ENCODE measurements at places on chromosomes 5 and 9. TPM values are rescaled to one million over a fixed set of nuclear protein-coding genes. Genes with fewer than 3 reads are reported as not detected.

- no peak for DNase-seq
These were observed 29.6 kb downstream of the SAR1B start for GRCh38 chr5:134603059-134603458.

DNA sequence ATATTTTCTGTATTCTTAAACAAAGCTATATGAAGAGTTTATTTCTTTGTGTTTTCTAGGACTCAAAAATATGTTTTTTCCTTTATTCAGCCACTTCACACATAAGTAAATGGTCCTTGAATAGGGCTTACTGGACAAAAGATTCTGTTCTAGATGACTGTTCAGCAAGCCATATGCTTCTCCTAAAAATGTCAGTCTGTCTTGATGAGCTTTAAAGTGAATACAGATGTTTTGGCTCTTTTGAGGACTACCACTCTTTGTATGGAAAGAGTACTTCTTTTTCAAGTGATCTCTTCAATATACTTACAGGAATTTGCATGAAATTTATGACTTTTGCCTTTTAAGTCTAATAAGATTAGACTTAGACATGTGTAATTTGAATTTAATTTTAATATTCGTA, 8.4 kb downstream of the NDUFS4 start:
- DNase-seq: no peak

GRCh38 chr5:142878638-142879037, 108.5 kb downstream of the ARHGAP26 start:
- DNase-seq: no peak

GRCh38 chr9:112200711-112201110, 25.6 kb upstream of the SUSD1 start:
- DNase-seq: no peak

GRCh38 chr9:89637787-89638186, 33.0 kb downstream of the GADD45G start:
- no peak for DNase-seq

DNA sequence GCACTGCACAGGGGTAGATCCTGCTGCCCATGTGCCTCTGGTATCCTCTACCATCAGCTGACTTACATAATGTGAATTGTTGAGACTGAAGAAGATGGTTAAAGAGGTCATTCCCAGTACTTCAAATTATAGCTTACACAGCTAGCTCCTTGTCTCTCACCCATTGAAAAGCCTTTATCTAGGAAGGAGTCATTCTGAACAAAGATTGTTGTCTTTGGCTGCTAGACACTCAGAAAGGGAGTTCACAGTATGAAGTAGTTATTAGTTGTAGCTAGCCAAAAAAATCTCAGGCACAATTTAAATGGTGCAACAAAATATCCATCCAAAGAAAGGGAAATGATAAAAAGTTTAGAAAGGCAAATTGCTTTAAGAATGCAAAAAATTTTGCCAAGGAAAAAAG, 102.0 kb upstream of the NREP start:
- DNase-seq: no peak

- DNase-seq: no peak
These were observed 55.3 kb downstream of the HMCN2 start for GRCh38 chr9:130320723-130321481.

- DNase-seq: no peak
These were observed 133.5 kb downstream of the SGCD start for GRCh38 chr5:156460471-156460870.

DNA sequence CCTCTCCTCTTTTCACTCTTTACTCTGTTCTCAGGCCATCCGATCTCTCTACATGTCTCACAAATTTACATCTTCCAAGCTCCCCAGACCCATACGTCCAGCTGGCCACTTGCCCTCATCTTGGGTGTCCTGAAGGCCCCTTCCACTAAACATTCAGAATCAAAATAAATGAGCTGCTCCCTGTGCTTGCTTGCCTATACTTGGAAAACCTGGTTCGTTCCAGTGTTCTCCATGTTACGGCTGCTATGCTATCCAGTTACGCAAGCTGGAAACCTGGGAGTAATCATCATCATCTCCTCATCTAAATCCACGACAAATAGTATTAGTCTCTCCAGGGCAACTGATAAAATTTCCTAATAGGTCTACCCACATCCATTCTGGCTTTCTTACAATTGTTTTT, 165.0 kb upstream of the FBXL17 start:
- no peak for DNase-seq

DNA sequence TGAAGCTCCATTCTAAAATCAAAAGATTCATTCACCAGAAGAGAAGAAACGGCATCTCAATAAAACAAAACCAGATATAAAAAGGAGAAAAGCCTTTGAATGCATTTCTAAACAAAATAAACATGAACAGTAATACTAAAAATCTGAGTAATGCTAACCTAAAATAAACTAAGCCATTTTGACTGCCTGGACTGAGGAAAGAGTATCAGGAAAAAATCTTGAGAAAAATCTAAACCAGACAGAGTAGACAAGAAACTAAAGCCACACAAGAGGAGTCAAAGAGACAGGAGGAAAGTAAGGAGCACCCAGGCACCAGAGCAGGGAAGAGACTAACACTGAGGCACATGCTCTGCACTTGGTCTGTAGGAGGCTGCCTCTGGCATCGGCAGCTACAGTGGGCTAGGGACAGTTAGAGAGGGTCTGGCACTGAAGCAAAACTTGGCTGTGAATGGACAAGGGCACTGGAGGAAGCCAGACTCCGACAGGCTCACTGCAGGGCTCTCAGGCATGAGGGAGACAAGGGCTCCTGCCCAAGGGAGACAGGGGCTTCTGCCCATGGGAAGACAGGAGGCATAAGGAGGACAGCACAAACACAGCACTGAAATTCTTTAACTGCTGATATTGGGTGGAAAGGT, 50.2 kb downstream of the DROSHA start:
- no peak for DNase-seq

DNA sequence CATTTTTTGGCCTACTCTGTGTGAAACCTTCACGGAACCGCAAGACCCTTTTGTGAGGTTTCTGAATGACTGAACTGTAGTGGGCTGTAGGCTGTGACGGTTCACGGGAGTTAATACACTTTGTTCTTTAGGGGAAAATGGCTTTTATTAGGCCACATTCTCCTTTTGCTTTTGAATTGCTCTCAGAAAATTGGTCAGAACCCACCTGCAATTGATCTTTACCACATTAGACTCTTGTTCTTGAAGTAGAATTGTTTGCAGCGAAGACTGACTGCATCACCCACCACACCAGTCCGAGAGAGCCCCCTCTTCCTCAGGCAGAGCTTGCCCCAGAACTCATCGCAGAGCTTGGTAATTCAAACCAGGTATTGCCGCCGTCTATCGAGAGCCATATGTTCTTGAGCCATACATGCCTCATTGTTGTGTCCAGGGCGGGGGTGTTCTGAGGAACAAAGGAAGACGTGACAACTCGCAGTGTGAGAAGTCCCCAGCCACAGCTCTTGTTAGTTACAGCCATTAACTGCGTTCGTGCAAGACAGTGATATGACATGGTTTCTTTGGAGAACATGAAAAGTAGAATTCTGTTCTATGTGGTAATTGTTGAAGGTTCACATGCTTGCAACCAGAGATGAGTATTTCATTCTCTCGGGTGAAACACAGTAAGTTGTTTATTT, 166.4 kb upstream of the OTULINL start:
- DNase-seq: no peak

- DNase-seq: no peak
These were observed 760 bp downstream of the ALDH1B1 start for GRCh38 chr9:38393128-38393796.

GRCh38 chr9:91844190-91844589, 105.8 kb downstream of the ROR2 start:
- DNase-seq: no peak

GRCh38 chr5:57857696-57858095, 375.1 kb upstream of the ACTBL2 start:
- no peak for DNase-seq

- no peak for DNase-seq
These were observed 297.4 kb upstream of the ZNF608 start for GRCh38 chr5:125043781-125044391.

- DNase-seq: no peak
These were observed 3.3 kb upstream of the GDA start for GRCh38 chr9:72145733-72146505.

- no peak for DNase-seq
These were observed 76.6 kb downstream of the PAPPA start for GRCh38 chr9:116230051-116230632.

GRCh38 chr5:159274676-159275075, 11.6 kb downstream of the UBLCP1 start:
- DNase-seq: no peak

DNA sequence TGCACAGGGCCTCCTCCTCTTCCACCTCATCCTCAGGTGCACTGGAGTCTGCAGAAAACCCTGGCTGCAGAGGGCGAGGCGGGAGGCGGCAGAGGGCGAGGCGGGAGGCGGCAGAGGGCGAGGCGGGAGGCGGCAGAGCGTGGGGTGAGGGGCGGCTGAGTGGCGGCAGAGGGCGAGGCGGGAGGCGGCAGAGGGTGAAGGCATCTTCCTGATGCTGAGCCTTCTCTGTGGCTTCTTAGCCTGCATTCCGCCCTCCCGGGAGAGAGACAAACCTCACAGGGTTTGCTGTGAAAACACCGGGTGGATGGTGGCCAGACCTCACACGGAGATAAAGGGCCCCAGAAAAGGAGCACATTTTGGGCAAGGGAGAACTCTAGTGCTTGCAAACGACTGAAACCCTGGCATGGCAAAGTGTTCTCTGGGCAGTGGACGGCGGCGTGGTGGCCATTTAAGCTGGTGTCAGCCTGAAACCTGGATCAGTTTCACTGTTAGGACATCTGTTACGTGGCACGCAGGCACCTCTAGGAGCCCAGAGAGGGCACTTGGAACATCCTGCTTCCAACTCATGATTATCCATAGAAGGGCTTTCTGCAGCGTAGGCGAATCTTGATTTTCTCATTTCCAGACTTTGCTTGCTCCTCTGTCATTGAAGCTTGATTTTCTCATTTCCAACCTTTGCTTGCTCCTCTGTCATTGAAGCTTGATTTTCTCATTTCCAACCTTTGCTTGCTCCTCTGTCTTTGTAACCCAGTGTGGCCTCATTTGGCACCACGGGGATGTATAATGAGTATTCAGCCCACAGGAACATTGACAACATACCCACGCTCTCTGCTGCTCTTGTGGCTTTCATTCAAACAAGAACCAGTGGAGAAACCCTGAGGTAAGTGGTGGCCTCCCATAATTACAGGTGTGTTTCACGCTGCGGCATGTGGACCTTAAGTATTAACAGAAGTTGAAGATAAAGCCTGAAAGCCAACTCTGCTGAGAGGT, 16.3 kb upstream of the PLEKHG4B start:
- DNase-seq: no peak

DNA sequence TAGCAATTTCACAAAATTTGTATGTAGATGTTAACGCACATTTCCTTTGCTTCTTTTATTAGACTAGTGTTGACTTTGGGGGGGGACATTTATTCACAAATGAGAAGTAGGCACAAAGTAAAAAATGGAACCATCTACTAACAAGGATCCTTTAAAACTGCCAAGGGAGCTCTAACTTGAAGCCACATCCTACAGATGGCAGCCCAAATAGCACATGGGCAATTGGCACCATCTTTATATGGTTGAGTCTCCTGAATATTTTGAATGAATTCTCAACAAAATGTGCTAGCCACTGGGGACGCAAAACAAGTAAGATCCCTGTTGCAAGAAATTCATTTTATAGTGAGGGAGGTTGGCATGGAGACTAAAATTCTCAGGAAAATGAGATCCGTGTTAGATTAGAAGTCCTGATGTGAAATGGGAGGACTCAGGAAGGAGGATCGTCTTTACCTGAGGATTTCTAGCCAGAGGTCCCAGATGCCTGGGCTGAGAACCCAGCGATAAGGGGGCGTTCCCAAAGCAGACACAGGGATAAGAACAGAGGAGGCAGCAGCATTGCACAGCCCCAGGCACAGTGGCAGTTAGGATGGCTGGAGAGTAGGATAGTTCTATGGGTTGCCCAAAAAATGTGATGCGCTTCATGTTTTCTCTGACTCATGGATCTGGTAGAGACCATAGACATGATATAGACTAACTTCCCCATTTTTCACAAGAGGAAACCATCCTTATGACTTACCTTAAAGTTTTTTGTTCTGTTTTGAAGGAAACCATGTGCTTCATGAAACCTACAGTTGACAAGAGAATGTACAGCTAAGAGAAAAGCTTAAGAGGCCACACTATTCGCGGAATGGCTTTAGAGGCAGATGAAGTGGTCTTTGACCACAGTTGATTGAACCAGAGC, 37.4 kb downstream of the C9orf152 start:
- no peak for DNase-seq

- no peak for DNase-seq
These were observed 65.8 kb downstream of the SEMA6A start for GRCh38 chr5:116508835-116509234.

GRCh38 chr5:122805481-122805880, 30.6 kb downstream of the SNX2 start:
- no peak for DNase-seq

GRCh38 chr9:117412006-117412715, 2.7 kb downstream of the ASTN2 start:
- no peak for DNase-seq

DNA sequence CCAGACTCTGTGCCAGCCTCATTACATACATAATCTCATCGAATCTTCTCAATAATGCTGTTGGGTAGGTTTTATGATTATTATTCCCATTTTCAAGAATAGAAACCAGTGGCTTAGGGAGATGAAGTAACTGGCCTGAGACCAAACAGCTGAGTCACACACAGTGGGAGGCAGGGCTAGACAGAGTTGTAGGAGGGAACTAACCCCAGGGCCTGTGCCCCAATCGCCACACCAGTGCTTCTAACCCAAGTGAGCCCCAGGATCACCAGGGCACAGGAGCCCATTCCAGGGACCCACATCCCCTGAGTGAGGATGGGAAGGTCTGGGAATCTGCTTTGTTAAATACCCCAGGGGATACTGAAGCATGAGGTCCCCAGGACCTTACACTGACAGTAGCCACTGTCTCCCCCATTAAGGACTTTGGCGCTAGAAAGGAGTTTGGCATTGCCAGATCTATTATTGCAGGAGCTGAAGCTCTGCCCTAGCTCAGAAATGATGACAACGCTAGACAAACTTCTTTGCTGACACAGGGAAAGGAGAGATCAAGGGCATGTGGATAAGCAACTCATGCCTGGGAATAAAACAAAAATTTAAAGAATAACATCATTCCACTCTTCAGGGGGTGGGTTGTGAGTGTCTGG, 63.8 kb upstream of the PPARGC1B start:
- DNase-seq: no peak

GRCh38 chr5:154514331-154514730, 36.3 kb upstream of the HAND1 start:
- DNase-seq: no peak

SH3RF2 gene
- polyA plus RNA-seq: 1.0 TPM

MEIKIN gene
- polyA plus RNA-seq: not detected

C9orf50 gene
- 0.28 TPM for polyA plus RNA-seq

PFN3 gene
- not detected for polyA plus RNA-seq

ANKRD20A1 gene
- polyA plus RNA-seq: 0.75 TPM

LCN2 gene
- polyA plus RNA-seq: 23.0 TPM

FABP6 gene
- polyA plus RNA-seq: 0.68 TPM
